ENCODE measurements at places on chromosomes 16 and 17.

- no peak overlapping the region for H3K27ac ChIP-seq
- H3K4me3 ChIP-seq: no peak overlapping the region
- no peak for DNase-seq
- H3K27me3 ChIP-seq: no peaks in the 10 kb centered on the region
- H3K36me3 ChIP-seq: peaks cover 6% of the 10 kb centered on the region
Measured at GRCh38 chr16:9055661-9056060, 35.8 kb upstream of the HAPSTR1 start.

DNA sequence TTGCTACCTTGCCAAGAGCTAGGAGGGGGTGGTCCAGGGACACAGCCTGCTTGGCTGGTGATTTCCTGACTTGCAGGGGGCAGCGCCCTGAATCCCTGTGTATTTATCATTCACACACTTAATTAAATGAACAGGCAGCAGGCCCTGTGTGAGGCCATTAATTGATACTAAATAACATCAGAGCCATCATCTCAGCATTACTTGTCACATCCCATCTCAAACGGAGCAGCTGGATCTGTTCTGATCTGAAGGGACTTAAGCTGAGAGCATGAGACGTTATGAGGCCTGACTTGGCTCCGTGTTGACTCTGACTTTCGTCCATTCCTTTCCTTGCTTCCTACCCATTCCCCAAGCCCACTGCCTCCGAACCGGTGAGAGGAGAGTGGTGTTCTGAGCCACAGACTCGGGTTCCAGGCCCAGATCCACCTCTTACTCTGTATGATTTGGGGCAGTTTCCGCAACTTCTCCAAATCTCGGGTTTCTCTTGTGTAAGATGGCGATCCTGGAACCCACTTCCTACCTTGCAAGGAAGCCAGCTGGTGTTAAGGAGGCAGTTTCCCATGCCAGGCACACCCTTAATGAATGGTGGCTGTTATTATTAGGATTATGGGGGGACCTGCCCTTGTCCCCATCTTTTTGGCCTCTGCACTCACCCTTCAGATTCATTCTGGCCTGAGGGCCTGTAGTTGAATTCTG, 33.8 kb downstream of the CACNA1G start:
- H3K27me3 ChIP-seq: peaks cover 95% of the 10 kb centered on the region
- H3K4me3 ChIP-seq: no peak overlapping the region
- H3K27ac ChIP-seq: no peak overlapping the region

- H3K36me3 ChIP-seq: no peaks in the 10 kb centered on the region
- no peak overlapping the region for H3K27ac ChIP-seq
- H3K4me3 ChIP-seq: no peak overlapping the region
- DNase-seq: no peak
Measured at GRCh38 chr17:78000341-78000740, 41.8 kb downstream of the TNRC6C start.

GRCh38 chr17:66953630-66954020, 10.9 kb upstream of the CACNG4 start:
- no peak overlapping the region for H3K4me3 ChIP-seq
- peaks cover 51% of the 10 kb centered on the region for H3K4me1 ChIP-seq
- DNase-seq: no peak
- H3K27ac ChIP-seq: peak overlapping the region; percentile 92

DNA sequence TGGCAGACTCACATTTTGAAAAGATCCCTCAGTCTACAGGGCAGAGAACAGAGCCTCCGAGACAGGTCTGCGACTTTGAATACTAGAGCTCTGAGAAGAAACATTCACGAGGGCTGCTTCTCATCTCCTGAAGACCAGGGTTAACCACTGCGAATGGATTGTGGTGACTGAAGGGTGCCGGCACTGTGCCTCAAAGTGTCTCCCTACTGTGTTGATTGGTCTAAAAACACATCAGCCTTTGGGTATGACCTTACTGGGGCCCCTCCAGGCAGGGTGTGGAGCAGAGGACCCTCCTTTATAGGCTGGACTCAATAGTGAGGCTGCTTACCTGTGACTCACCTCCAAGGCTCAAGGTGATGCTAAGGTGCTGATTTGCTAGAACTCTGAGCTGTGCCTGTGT, 2.6 kb upstream of the LGALS9 start:
- DNase-seq: no peak
- peaks cover 12% of the 10 kb centered on the region for H3K4me1 ChIP-seq
- H3K27ac ChIP-seq: no peak overlapping the region

GRCh38 chr17:20991276-20992037, 51.4 kb downstream of the USP22 start:
- H3K4me3 ChIP-seq: no peak overlapping the region
- no peaks in the 10 kb centered on the region for H3K4me1 ChIP-seq
- H3K27ac ChIP-seq: no peak overlapping the region

DNA sequence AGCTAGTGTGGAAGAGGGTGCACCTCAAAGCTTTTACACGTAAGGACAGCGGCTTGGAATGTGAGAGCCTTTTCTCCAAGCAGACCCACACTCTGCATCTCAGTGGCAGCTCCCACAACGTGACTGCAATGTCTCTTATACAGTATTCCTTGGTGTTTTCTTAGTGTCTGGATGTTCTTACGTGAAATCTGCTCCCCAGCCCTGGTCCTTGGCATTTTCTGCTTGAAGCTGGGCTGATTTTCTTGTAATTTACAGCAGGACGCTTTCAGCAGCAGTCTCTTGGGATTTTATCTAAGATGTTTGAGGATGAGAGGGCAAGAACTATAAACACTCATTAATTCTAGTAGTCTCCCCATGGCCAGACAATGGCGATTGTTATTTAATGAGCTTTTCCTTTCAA, 12.1 kb upstream of the POLR3E start:
- peaks cover 34% of the 10 kb centered on the region for H3K36me3 ChIP-seq
- H3K4me3 ChIP-seq: no peak overlapping the region
- no peaks in the 10 kb centered on the region for H3K27me3 ChIP-seq
- no peaks in the 10 kb centered on the region for H3K4me1 ChIP-seq
- no peak overlapping the region for H3K27ac ChIP-seq
- DNase-seq: no peak

DNA sequence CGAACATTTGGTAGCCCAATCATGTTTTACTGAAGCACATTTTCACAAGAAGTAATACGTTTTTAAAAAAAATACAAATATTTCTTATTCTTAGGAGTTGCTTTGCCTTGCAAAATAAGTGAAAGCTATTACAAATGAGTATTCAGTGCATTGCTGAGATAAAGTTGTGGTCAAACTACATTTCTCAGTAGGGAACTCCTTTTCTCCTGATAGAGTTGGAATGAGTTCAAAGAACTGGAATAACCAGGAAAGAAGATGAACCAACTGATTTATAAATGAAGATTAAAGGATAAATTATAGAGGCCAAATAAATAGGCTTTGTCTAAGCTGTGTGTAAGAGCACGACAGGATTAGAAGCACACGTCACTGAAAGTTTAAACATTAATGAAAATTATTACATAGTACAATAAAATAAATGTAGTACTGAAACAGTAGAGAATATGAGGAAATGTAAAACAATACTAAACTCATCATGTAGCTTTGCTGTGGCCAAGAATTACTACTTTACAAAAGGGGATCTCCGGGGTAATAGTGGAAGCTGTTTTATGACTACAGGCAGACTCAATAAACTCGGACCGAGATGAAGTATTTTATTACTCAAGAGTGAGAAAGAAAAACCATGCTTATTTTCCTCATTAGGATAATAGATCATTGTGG, 73.6 kb downstream of the KCNJ2 start:
- no peak overlapping the region for H3K27ac ChIP-seq
- no peaks in the 10 kb centered on the region for H3K27me3 ChIP-seq
- no peaks in the 10 kb centered on the region for H3K36me3 ChIP-seq
- no peak overlapping the region for H3K4me3 ChIP-seq
- DNase-seq: no peak
- H3K4me1 ChIP-seq: no peaks in the 10 kb centered on the region

GRCh38 chr16:83840060-83840617, 32.4 kb downstream of the HSBP1 start:
- DNase-seq: no peak
- H3K36me3 ChIP-seq: peaks cover 7% of the 10 kb centered on the region
- no peaks in the 10 kb centered on the region for H3K4me1 ChIP-seq
- no peak overlapping the region for H3K27ac ChIP-seq
- H3K27me3 ChIP-seq: no peaks in the 10 kb centered on the region

DNA sequence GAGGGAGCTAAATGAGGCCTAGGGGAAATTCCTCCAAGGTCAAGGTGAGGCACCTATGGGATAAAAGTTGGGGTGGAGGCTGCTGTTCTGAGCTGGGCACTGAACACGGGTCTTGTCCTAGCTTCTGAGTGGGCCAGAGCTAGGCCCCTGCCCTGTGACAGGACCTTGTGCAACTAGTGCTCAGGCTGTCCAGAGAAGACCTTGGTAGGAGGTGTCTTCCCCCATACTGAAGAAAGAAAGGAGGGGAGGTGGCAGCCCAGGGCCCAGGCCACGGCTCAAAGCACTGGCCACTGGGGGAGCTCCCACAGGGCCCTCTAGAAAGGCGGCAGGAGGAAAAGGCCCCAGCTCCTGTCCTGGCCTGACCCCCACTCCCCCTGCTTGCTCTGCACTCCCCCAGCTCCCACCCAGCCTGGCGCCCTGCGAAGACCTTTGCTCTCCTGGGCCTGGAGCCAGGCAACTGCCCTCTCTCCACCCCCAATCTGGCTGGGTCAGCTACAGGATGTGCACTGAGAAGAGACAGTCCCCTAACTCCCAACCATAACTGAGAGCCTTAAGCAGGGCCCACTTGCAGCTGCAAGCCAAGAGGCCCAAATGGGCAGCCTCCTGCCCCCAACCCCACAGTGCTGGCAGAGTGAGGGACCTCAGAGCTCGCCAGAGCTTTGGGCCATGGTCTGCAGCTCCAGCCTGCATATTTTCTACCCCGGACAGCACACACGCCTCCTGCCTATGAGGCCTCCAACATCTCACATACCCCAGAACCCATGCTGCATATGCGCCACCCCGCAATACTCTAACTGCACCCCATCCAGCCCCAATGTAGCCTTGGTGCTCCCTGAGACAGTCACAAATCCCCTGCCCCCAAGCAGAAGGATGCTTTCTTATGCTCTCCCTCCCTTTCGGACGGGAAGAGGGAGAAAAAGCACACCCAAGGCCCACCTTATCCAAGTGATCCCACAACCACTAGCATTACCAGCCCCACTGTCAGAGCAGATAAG, 15.3 kb downstream of the HSD11B2 start:
- H3K4me1 ChIP-seq: peaks cover 27% of the 10 kb centered on the region
- H3K4me3 ChIP-seq: no peak overlapping the region
- peaks cover 22% of the 10 kb centered on the region for H3K36me3 ChIP-seq
- H3K27me3 ChIP-seq: no peaks in the 10 kb centered on the region

DNA sequence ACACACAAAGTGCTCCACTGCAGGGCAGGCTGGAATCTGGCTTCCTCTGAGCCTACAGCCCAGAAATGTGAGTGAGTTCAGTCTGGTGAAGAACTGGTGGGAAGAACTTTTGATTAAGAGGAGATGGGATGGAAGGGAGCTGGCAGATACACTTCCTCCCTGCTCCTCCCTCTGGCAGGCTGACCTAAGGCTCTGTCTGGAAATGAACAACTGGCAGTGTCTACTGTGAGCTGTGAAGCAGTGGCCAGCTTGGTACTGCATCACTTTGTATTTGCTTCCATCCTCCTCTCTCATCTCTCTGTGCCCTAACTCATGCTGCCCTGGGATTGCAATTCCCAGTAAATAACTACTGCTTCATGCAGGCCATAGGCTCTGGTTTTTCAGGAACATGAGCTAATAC, 45.6 kb downstream of the MAF start:
- DNase-seq: no peak
- H3K4me1 ChIP-seq: no peaks in the 10 kb centered on the region
- H3K27me3 ChIP-seq: peaks cover 93% of the 10 kb centered on the region
- H3K4me3 ChIP-seq: no peak overlapping the region
- no peak overlapping the region for H3K27ac ChIP-seq

DNA sequence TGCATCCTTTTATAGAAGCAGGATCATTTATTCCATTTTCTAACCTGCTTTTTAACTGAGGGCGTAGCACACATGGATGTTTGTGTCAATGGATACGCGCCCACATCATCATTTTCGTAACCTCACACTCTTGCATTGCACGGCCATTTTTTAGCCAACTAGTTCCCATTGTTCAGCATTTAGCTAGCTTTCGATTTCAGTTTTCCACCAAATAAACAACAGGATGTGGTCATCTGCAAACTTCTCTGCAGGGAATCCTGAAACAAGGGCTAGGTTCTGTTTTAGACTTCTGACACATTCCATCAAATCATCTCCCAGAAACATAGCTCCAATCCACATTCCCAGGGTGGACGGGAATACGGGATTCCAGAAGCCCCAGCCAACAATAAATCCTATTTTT, 6.4 kb downstream of the CYB561 start:
- no peaks in the 10 kb centered on the region for H3K27me3 ChIP-seq
- H3K27ac ChIP-seq: peak overlapping the region; percentile 27
- H3K36me3 ChIP-seq: peaks cover 9% of the 10 kb centered on the region
- H3K4me3 ChIP-seq: no peak overlapping the region
- no peak for DNase-seq
